ENCODE measurements at places on chromosomes 5 and 9.

DNA sequence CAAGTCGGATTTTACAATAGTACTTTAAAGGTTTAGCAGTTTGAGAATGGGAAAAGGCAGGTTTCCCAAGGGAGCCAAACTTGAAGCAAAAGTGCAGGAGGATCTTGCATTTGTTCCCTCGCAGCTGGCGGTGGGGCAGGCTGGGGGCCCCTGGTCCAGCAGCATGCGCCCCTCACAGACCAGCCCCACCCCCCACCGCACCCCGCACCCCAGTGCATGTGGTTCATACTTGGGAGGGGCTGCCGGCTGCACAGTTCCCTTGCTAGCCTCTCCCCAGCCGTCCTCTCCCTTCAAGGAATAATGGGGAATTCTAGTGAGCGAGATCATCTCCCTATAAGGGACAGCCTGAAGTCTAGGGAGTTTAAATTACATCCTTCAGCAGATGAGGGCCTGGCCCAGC, 273.1 kb upstream of the IRX2 start:
- DNase-seq = no peak

- peak; percentile 92 for DNase-seq
Measured at GRCh38 chr9:89000973-89001916, 10.0 kb downstream of the S1PR3 start.

DNA sequence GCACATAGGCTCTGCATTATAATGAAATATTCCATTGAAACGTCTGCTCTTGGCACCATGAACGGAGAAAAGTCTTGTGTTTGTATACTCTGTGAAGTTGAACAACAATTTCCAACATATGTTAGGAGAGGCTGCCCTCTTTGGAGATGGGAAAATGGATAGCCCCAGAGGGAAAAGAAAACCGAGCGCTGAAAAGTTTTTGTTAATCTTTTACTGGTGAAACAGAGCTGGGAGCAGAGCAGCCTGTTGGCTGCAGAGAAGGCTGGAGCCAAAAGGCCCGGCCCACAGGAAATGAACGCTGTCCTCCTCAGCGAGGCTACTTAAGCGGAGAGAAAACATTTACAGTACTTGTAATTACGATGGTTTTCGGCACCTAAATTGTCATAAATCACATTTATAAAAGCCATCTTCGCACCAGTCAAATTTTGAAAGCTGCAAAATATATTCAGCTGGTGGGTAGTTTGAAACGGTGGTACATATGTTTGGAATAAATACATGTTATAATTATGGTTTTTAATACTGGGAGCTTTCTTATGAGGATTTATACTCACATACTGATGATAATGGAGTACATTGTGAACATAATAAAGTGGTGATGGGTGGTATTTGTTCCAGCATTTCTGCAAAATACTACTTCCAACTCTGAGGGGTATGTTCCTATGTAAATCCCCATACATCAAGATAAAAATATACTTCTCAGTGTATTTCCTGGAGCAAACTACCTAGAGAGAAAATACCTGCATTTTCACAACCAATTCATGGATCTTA, 129.6 kb upstream of the CNTLN start:
- no peak for DNase-seq

DNA sequence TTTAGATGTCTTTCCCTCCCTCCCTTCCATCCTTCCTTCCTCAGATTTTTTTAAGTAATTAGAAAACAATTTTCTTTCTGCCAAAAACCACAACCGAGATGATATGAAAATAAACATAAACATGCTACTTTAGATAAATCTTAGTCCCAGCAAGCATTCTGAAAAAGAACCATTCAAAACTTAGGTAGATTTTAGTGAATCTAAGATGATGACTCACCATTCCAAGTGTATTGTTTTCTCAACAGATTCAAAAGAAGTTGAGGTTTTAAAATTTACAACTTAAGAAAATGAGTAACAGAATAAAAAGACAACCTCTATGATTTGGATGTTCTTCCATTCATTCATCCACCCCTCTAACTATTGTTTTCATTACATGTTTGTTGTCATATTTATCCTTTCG, 465.1 kb downstream of the PDE4D start:
- no peak for DNase-seq

DNA sequence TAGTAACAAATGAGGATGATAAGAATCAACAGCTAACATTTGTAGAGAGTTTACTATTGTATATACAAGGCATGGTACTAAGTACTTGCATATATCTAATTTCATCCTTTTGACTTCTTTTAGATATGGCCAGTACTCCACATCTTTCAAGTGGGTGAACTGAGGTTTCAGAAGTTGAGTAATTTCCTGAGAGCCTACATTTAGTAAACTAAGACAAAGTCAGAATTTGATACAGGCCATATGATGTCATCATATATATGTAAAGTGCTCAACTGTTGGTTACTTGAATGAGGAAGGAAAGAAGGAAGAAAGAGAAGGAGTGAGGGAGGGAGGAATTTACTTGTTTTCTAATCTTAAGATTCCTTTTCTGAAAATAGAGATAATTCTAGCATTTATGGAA, 52.8 kb downstream of the GRIA1 start:
- DNase-seq = no peak

Data from hematopoietic multipotent progenitor cell treated with erythropoietin and hydrocortisone succinate and interleukin-3 and kit ligand, for 6 days (in vitro differentiated cells).